CD4-positive, alpha-beta T cell treated with Interferon alpha-2 for 1 hour (primary cell): ENCODE measurements at places on chromosomes 13 and 19.

DNA sequence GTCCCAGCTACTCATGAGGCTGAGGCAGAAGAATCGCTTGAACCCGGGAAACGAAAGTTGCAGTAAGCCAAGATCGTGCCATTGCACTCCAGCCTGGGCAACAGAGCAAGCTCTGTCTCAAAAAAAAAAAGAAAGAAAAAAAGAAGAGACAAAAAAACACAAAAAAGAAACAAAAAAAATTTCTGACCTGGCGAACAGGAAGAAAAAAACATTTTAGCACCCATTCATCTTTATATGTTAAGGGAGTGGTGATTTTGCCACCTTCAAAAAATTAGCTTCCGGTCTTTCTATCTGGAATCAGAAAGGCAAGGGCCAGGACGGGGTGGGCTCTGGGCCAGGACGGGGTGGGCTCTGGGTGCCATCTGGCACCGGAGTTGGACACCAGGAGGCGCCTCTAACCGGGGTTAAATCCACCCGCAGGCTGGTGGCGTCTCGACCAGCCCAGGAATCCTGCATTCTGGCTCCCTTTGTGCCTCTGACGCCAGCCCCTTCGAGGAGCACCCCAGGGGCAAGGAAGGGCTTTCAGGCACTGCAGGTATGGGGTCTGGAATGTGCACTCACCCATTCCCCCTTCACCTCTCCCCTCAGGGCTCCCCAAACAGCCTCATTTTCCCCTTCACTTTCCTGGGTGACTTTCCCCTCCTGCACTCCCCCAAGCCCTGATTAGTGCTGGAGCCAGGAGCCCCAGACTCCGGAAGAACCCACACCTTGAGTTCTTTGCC lies 10.4 kb upstream of the ZSWIM4 start:
- peak; percentile 78 for DNase-seq

- no peak for DNase-seq
Observed at GRCh38 chr19:9966024-9966423, 29.7 kb upstream of the OLFM2 start.

- DNase-seq: no peak
Observed at GRCh38 chr19:4985551-4985991, 16.7 kb downstream of the KDM4B start.

GRCh38 chr13:29310806-29311205 lies 284.7 kb downstream of the SLC7A1 start:
- DNase-seq: no peak

GRCh38 chr13:41052441-41052840 lies 8.9 kb upstream of the WBP4 start:
- DNase-seq: no peak

DNA sequence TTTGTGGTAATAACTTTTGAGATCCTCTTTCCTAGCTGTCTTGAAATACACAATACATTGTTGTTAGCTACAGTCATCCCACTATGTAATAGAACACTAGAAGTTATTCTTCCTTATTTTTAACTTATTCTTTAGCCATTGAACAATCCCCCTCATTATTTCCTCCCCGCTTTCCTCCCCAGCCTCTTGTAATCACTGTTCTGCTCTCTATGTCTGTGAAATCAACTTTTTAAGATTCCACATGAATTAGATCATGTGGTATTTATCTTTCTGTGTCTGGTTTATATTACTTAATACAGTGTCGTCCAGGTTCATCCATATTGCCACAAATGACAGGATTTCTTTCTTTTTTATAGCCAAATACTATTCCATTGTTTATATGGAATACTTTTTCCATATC lies 72.9 kb downstream of the SLC10A2 start:
- no peak for DNase-seq

- no peak for DNase-seq
Observed at GRCh38 chr19:50573741-50574461, 5.7 kb upstream of the LRRC4B start.

- no peak for DNase-seq
Observed at GRCh38 chr13:52994865-52995264, 33.7 kb upstream of the OLFM4 start.

DNA sequence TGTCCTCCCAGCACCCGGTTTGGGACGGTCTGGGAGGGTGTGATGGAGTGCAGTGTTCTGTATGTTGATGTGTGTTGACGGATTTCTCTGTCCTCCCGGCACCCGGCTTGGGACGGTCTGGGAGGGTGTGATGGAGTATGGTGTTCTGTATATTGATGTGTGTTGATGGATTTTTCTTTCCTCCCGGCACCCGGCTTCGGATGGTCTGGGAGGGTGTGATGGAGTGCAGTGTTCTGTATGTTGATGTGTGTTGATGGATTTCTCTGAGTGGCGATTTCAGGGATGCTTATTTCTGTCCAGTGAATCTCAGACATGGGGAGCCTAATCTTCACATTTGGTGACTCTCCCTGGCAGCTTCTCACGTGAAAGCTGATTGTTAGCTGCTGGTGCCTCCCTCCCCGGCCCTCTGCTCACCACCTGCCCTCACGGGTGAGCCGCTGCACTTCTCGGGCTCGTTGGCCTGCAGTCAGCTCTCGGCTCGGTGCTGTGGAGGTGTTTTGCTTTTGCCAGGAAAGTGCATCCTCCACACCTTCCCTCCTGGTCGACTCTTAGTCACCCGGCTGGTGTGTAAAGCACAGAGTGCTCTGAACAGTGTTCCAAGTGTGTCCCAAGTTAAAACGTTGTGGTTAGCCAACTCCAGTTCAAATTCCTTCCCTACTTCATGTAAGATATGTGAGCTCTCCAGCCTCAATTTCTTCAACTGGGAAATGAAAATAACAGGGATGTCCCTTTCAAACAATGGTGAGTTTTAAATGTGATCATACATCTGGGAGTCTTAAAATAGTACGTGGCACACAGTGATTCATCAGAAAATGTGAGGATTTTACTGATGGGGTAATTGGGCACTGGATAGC lies 54.6 kb downstream of the ATP11A start:
- no peak for DNase-seq

DNA sequence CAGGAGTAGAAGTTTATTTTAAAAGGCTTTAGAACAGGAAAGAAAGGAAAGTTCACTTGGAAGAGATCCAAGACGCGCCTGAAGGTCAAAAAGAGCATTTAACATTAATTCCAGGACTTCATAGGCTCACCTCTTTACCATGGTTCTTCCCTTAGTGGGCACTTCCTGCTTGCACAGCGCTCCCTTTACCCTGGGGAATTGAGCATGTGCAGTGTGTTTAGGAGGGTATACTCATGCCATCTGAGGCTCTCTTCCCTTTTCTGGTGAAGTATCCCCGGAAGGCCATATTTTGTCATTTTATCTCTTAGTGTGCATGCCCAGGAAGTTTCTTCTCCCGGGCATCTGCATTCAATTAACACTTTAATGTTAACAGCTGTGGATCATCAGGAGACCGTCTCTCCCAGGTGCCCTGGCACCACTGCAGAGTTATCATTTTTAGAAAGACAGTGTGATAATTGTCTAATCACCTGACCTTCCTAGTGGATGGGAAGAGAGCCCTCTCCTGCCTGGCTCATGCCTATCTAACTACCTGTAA lies 66.1 kb upstream of the ABCC4 start:
- DNase-seq: no peak

- DNase-seq: no peak
Observed at GRCh38 chr13:104868806-104869205, 1666.7 kb downstream of the EFNB2 start.

GRCh38 chr19:49679771-49680413 lies 2.8 kb downstream of the PRMT1 start:
- DNase-seq: no peak

GRCh38 chr13:95378603-95379002 lies 77.4 kb upstream of the ABCC4 start:
- DNase-seq: no peak

- no peak for DNase-seq
Observed at GRCh38 chr13:110815471-110816204, 99.2 kb downstream of the ANKRD10 start.

- no peak for DNase-seq
Observed at GRCh38 chr13:38223089-38223488, 126.6 kb upstream of the UFM1 start.
